ENCODE measurements at places on chromosomes 2 and 18.

- no peaks in the 10 kb centered on the region for H3K4me1 ChIP-seq
- H3K27me3 ChIP-seq, result no peaks in the 10 kb centered on the region
- H3K36me3 ChIP-seq, result no peaks in the 10 kb centered on the region
Observed at GRCh38 chr2:49582946-49583345, 428.6 kb upstream of the FSHR start.

DNA sequence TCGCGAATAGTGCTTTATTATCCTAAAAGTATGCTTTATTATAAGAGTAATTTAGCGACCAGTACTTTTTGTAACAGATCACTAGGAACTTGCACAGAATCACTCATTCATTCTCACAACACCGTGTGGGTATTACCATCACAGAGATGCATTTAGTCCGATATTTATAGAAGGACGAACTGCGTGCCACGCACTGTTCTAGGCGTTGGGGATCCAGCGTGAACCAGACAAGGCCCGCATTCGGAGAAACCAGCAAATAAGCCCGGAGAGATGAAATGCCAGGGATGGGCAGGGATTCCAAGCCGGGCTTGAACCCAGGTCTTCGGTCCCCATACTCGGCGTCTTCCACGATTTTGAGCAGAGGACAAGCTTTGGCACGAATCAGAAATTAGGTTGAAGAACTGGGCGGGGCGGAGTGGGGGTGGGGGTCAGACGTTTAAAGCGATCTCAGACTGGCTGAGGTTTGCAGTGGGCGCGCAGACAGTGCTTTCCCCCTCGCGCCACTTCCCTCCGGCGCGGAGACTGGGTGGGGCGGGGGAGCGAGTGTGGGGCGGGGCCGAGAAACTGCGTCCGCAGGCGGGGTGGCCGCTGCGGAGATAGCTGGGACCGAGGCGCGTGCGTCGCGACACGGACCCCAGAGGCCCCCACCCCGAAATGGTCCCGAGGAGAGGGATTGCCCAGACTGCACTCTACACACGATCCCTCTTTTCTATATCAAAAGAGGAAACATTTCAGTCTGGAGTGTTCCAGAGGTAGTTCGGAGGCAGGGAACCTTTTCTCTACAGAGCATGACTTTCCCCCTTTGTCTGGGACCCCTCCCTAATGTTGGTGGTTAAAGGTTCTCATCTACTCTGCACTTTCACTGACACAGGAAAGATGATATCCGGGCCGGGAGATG is 1.1 kb upstream of the CXCR4 start:
- peak; percentile 66 for DNase-seq
- peaks cover 45% of the 10 kb centered on the region for H3K4me1 ChIP-seq
- no peaks in the 10 kb centered on the region for H3K36me3 ChIP-seq

DNA sequence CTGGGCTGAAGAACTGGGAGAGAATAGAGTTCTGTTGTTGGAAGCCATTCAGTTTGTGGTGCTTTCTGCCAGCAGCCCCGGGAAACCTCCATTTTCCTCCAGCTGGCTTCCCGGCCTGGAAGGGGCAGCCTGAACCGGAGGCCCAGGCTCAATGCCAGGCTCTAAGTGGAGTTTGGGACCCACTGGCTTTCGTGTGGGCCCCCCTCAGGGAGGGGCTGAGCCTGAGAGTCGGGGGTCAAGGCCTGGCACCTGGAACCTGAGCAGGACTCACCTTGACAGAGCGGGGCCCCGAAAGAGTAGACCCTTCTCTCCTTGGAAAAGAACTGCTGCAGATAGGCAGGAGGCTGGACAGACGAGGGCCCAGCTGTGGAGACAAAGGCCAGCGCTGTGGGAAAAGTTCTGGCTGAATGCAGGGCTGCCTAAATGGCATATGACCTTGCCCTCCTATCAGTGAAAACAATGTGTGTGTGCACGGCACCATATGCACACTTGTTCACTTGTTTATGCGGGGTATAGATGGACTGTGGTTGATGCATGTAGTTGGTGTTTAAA is 34.8 kb upstream of the ASB18 start:
- no peak for DNase-seq
- no peak overlapping the region for H3K4me3 ChIP-seq
- H3K27me3 ChIP-seq, result no peaks in the 10 kb centered on the region
- H3K36me3 ChIP-seq, result no peaks in the 10 kb centered on the region

- no peaks in the 10 kb centered on the region for H3K36me3 ChIP-seq
- H3K27me3 ChIP-seq, result no peaks in the 10 kb centered on the region
- DNase-seq, result no peak
- no peaks in the 10 kb centered on the region for H3K4me1 ChIP-seq
- no peak overlapping the region for H3K27ac ChIP-seq
- no peak overlapping the region for H3K4me3 ChIP-seq
Observed at GRCh38 chr2:60958800-60959199, 58.7 kb upstream of the PEX13 start.

- no peaks in the 10 kb centered on the region for H3K27me3 ChIP-seq
- no peak overlapping the region for H3K27ac ChIP-seq
- no peaks in the 10 kb centered on the region for H3K4me1 ChIP-seq
- H3K4me3 ChIP-seq, result no peak overlapping the region
- H3K36me3 ChIP-seq, result no peaks in the 10 kb centered on the region
Observed at GRCh38 chr2:166115589-166115988, 12.2 kb downstream of the SCN1A start.

DNA sequence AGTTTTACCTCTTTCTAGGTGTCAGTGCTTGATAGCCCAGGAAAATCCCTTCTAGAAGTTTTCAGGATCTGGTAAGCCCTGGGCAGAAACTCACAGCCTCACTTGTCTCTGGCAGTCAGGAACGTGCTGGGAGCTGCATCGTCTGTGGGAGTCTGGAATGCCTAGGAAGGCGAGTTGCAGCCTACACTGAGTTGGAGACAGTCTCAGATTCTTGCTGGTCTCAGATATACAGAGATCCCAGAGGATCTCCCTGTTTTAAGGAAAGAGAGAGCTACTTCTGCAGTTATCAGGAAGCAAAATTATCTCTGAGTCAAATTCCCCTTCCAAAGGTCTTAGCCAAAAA is 104.4 kb upstream of the CDC42EP3 start:
- no peak overlapping the region for H3K4me3 ChIP-seq
- no peaks in the 10 kb centered on the region for H3K36me3 ChIP-seq
- no peak for DNase-seq

GRCh38 chr2:168545439-168546082 is 89.5 kb downstream of the CERS6 start:
- H3K27me3 ChIP-seq, result no peaks in the 10 kb centered on the region
- no peak overlapping the region for H3K4me3 ChIP-seq
- H3K27ac ChIP-seq, result peak overlapping the region; percentile 39
- no peaks in the 10 kb centered on the region for H3K36me3 ChIP-seq
- DNase-seq, result peak; percentile 49

- H3K27me3 ChIP-seq, result no peaks in the 10 kb centered on the region
- no peak overlapping the region for H3K27ac ChIP-seq
- no peaks in the 10 kb centered on the region for H3K4me1 ChIP-seq
- no peak for DNase-seq
- no peaks in the 10 kb centered on the region for H3K36me3 ChIP-seq
- no peak overlapping the region for H3K4me3 ChIP-seq
Observed at GRCh38 chr2:46160326-46160725, 136.9 kb upstream of the EPAS1 start.

DNA sequence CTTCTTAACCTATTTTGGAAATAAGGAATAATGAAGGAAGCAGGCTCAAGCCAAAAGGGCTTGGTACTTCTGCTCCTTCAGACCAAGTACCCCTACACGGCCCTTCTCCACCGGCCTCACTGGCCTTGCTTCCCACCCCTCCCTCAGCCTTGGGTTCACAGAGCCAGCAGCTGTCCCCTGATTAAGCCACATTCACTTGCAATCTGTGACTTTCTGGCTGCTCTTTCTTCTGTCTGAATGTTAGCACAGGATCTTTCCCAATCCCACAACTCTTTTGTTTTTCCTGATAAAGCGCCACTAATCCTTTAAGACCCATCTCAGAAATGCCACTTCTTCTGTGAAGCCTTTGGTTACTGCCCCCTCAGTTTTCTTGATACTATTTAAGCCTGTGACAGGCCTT is 52.4 kb downstream of the REEP1 start:
- peaks cover 36% of the 10 kb centered on the region for H3K27me3 ChIP-seq
- peaks cover 31% of the 10 kb centered on the region for H3K4me1 ChIP-seq
- H3K4me3 ChIP-seq, result no peak overlapping the region
- no peak overlapping the region for H3K27ac ChIP-seq
- H3K36me3 ChIP-seq, result no peaks in the 10 kb centered on the region

DNA sequence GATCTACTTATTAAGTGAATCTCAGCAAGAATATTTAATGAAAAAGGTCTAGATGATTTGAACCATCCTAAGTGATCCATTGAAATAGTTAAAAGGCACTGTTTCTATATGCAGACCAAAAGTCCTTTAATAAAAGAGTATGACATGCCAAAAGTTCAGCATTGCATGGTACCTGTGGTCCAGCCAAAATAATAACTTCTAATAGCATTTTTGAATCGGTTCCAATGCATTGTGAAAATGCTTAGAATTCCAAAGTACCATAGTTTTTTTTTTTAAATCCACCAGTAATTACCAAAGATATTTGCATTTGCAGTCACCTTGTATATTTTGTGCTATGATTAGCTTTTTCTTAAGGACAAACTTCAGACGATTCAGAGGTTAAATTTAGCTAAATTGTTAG is 79.9 kb downstream of the NYAP2 start:
- no peak overlapping the region for H3K4me3 ChIP-seq
- H3K27me3 ChIP-seq, result no peaks in the 10 kb centered on the region
- H3K4me1 ChIP-seq, result no peaks in the 10 kb centered on the region
- DNase-seq, result no peak
- H3K36me3 ChIP-seq, result no peaks in the 10 kb centered on the region

DNA sequence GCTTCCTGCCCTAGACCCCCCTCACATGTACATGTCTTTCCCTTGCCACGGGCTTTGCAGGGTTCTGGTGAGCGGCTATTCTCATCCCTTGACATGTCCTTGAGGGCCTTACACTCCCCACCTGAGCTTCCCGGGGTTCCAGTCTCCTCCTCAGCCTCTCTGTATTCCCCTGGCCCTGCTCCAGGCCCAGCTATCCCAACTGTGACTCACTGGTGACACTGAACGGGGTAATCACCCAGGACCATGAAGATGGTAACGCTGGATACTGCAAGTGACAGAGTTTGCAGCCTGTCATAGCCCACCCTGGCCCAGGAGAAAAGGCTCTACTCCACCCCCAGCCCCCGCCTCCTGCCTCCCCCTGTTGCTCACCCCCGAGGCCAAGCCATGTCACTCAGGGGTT is 27.3 kb downstream of the KIF3C start:
- no peak for DNase-seq
- no peaks in the 10 kb centered on the region for H3K27me3 ChIP-seq
- H3K27ac ChIP-seq, result no peak overlapping the region
- no peak overlapping the region for H3K4me3 ChIP-seq
- H3K36me3 ChIP-seq, result no peaks in the 10 kb centered on the region
- no peaks in the 10 kb centered on the region for H3K4me1 ChIP-seq

DNA sequence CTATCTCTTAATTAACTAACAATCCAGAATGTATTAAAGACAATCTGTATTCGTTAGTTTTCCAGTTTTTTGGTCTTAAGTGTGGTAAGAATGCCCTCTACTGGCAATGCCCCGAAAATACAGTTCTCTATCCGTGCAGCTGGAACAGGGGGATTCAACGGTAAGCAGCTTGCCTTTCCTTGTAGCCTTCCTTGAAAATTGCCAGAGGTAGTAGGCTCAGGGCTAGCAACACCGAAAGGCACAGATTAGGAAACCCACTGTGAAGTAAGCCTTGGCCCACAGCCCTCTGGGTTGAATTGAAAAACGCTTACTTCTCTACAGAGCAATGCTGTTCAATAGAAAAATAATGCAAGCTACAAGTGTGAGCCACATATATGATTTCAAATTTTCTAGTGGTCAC is 17.1 kb upstream of the VPS4B start:
- DNase-seq, result peak; percentile 71
- H3K27me3 ChIP-seq, result no peaks in the 10 kb centered on the region
- no peak overlapping the region for H3K27ac ChIP-seq
- H3K36me3 ChIP-seq, result no peaks in the 10 kb centered on the region

DNA sequence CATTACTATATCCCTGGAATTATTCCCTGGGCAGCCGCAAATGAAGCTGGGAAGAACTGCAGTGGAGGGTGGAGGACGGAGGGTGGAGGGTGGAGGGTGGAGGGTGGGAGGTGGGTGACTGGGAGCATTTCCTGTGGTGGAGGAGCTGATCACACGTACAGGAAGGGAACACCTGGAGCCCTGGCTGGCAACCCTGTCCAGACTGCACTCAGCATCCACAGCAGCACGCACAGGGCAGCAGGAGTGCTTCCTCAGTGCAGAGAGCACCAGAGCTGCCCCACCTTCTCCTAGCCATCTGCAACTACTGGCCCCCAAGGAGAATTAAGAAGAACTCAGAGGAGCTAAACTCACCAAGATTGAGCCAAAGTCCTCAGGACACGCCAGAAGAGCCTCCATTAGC is 249.9 kb downstream of the EIPR1 start:
- no peak overlapping the region for H3K27ac ChIP-seq
- no peak overlapping the region for H3K4me3 ChIP-seq
- H3K4me1 ChIP-seq, result peaks cover 18% of the 10 kb centered on the region
- no peaks in the 10 kb centered on the region for H3K36me3 ChIP-seq
- DNase-seq, result no peak

DNA sequence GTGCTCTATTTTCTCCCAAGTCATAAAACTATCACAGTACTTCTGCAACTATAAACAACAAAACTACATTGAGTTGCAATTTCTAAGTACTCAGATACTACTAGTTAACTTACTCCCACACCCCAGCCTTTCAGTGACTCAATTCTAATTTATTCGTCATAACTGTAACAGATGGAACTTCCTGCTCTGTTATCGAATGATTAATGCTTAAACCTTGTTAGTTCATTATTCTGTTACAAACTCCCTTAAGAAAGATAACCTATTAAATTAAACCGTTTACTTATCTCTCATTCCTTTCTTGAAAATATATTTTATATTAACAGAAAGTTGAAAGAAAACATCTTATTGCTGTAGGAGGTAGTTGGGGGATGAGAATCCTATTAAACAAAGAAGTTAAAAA is 17.0 kb downstream of the TNFAIP6 start:
- no peak overlapping the region for H3K4me3 ChIP-seq
- no peaks in the 10 kb centered on the region for H3K36me3 ChIP-seq
- H3K4me1 ChIP-seq, result no peaks in the 10 kb centered on the region
- no peak overlapping the region for H3K27ac ChIP-seq
- DNase-seq, result no peak

GRCh38 chr18:13222856-13223281 is 4.3 kb downstream of the LDLRAD4 start:
- no peak overlapping the region for H3K27ac ChIP-seq
- H3K27me3 ChIP-seq, result peaks cover 39% of the 10 kb centered on the region
- no peak for DNase-seq

DNA sequence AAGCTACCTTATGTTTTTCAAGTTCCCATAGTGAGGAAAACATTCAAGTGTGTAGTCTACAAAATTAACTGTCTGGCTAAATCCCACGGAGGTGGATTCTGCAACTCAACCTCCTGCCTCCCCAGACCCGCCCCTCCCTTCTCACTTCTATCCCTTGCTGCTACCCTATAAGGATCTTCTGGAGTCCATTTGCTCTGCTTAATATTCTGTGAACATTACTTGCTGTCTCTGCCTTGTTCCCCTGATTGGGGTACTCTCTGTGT is 163.2 kb downstream of the KCNE4 start:
- no peaks in the 10 kb centered on the region for H3K36me3 ChIP-seq
- no peaks in the 10 kb centered on the region for H3K4me1 ChIP-seq
- no peak overlapping the region for H3K4me3 ChIP-seq
- DNase-seq, result no peak
- H3K27ac ChIP-seq, result no peak overlapping the region
- H3K27me3 ChIP-seq, result no peaks in the 10 kb centered on the region

GRCh38 chr18:12373771-12374116 is 3.3 kb downstream of the AFG3L2 start:
- H3K4me1 ChIP-seq, result peaks cover 6% of the 10 kb centered on the region
- H3K27me3 ChIP-seq, result no peaks in the 10 kb centered on the region
- H3K36me3 ChIP-seq, result no peaks in the 10 kb centered on the region
- H3K27ac ChIP-seq, result no peak overlapping the region
- no peak overlapping the region for H3K4me3 ChIP-seq
- no peak for DNase-seq
